Dermis blood vessel endothelial cell (primary cell): ENCODE measurements at places on chromosomes 4 and X. TPM values are rescaled to one million over a fixed set of nuclear protein-coding genes. Genes with fewer than 3 reads are reported as not detected.

DNA sequence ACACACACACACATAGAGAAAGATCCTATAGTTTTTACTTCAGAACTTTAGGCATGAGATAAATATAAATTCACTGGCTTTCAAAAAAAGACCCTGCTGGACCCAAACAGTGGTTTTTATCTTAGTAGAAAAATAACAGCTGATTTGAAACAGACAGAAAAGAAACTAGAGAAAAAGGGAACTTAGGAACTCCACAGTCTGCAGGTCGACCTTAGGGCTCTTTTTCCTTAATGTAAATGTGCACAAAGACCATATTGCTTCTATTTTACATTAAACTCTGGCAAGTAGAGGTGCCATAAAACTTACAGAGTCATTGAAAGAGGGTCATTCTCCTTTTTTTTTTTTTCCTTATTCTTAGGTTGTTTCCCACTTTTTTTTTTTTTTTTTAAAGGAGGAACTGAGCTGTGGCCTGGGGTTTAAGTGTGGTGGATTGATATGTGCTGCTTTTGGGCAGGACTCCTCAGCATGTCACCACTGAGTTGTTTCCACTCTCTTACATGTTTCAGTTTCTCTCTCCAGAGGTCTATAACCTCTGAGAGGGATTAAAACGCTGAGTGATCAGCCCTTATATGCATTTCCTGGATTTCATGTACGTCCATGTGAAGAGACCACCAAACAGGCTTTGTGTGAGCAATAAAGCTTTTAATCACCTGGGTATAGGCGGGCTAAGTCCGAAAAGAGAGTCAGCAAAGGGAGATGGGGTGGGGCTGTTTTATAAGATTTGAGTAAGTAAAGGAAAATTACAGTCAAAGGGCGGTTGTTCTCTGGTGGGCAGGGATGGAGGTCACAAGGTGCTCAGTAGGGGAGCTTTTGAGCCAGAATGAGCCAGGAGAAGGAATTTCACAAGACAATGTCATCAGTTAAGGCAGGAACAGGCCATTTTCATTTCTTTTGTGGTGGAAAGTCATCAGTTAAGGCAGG lies 70.8 kb upstream of the PACRGL start:
- no peak for DNase-seq

GRCh38 chr4:146638333-146638785 lies 334 bp upstream of the POU4F2 start:
- DNase-seq: no peak

DNA sequence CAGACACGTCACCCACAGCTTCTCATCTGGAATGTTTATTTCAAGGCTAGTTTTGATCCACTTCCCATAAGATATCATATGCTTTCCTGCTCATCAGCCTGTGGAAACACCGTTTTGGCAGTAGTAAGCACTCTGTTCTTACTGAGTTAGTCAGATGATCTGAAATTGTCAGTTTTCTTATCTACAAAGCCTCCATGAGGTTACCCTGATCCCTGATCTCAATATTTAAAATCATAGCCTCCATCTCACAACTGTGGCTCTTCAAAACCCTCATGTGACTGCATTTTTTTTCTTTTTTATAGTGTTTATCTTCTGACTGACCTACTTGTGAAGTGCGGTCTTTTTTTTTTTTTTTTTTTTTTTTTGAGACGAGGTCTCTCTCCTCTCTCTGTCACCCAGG lies 22.7 kb downstream of the BST1 start:
- no peak for DNase-seq

- DNase-seq: no peak
Measured at GRCh38 chr4:143356493-143356892, 19.8 kb downstream of the GAB1 start.

Gene DDX53
- not detected in 2 replicates for total RNA-seq
